GM13976 (cell line): ENCODE measurements at places on chromosomes 16 and 17.
A peak's percentile ranks its signal among the peaks of the same experiment; 100 is the strongest.

GRCh38 chr17:42247734-42248133, 28.5 kb downstream of the STAT5B start:
- DNase-seq, result no peak

- no peak for DNase-seq
Observed at GRCh38 chr16:10314811-10315210, 71.0 kb upstream of the ATF7IP2 start.

DNA sequence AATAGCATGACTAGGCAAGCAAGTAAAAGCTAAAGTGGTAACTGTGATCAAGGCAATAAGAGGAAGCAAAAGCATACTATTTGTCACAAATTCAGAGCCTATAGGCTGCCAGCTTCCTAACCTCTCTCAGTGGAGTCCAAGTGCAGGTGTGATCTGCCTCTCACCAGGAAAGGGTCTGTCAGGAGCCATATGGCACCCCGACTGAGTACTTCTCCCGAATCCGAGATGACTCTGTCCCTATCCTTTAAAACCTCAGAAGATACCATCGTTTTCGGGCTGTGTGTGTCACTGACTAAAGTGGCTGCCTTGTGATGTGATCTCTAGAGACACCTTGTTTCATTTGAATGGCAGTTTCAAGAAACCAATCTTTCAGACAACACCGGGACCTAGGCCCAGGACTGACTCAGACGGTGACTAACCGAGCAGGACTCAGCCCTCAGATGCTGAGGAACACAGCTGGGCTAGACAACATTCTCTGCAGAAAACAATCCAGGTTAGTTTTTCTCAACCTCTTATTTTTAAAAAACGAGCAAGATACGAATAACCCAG, 63.6 kb downstream of the SMG6 start:
- peak; percentile 62 for DNase-seq

- DNase-seq, result peak; percentile 41
Observed at GRCh38 chr17:51056813-51057510, 63.7 kb downstream of the SPAG9 start.

DNA sequence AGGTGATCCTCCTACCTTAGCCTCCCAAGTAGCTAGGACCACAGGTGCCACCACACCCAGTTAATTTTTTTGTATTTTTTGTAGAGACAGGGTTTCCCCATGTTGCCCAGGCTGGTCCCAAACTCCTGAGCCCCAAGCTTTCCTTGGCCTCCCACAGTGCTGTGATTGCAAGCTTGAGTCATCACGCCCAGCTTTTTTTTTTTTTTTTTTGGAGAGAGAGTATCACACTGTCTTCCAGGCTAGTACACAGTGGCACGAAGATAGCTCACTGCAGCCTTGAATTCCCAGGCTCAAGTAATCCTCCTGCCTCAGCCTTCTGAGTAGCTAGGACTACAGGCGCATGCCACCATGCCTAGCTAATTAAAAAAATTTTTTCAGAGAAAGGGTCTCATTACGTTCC, 27.2 kb downstream of the HEATR9 start:
- no peak for DNase-seq

DNA sequence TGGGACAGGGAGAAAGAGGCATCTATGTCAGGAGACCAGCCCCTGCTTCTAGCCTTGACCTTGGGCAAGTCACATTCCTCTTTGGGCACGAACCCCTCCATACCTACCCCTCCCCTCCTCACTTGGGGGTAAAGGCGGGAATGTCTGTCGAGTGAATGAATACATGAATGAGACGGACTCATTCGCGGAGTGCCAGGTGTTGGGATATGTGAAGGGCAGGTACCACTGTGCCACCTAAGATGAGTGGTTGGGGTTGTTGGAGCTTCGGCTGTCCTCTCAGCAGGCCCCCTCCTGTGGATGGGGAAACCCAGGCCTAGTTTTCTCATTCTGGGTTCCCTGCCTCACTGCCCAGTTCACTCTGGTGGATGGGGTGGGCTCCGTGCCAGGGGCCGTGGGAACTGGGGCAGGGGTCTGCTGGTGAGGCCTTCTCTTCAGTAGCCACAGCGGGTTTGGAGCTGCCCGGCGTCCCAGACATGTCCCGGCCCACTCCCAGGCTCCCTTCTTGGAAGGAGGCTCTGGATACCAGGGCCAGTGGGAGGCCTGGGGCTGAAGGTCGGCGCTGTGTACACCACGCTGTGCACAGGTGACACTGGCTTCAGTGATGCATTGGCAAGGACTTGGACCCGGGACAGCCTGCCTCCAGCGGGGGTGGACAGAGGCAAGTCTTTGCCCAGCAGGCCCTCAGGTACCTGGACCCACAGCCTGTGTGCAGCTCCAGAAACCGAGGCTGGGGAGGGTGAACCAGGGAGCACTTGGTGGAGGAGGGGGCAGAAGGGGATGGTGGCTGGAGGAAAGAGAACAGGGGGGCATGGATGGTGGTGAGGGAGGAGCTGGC, 5.6 kb downstream of the GLIS2 start:
- no peak for DNase-seq

- peak; percentile 61 for DNase-seq
Observed at GRCh38 chr17:31580706-31581490, 189.4 kb downstream of the RAB11FIP4 start.

GRCh38 chr16:11737713-11738112, 4.9 kb downstream of the TXNDC11 start:
- no peak for DNase-seq

GRCh38 chr16:64615630-64616280, 506.1 kb downstream of the CDH11 start:
- DNase-seq, result no peak

GRCh38 chr17:31477417-31478055, 86.1 kb downstream of the RAB11FIP4 start:
- no peak for DNase-seq

- no peak for DNase-seq
Observed at GRCh38 chr16:57108432-57108831, 16.0 kb downstream of the CPNE2 start.

DNA sequence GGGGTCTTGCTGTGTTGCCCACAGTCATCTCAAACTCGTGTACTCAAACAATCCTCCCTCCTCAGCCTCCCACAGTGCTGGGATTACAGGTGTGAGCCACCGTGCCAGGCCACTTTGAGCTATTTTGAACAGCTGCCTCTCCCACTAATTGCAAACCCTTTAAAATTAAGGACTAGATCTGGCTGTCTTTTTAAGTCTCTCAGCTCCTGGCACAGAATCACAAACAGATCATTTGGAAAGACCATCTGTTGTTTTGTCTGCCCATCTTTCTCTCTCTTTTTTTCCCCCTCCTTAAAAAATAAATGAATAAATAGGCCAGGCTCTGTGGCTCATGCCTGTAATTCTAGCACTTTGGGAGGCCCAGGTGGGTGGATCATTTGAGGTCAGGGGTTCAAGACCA, 10.9 kb upstream of the STAT3 start:
- no peak for DNase-seq

GRCh38 chr16:46833460-46833800, 2.5 kb upstream of the C16orf87 start:
- no peak for DNase-seq

GRCh38 chr17:17205368-17206123, 587 bp downstream of the PLD6 start:
- DNase-seq, result peak; percentile 92

DNA sequence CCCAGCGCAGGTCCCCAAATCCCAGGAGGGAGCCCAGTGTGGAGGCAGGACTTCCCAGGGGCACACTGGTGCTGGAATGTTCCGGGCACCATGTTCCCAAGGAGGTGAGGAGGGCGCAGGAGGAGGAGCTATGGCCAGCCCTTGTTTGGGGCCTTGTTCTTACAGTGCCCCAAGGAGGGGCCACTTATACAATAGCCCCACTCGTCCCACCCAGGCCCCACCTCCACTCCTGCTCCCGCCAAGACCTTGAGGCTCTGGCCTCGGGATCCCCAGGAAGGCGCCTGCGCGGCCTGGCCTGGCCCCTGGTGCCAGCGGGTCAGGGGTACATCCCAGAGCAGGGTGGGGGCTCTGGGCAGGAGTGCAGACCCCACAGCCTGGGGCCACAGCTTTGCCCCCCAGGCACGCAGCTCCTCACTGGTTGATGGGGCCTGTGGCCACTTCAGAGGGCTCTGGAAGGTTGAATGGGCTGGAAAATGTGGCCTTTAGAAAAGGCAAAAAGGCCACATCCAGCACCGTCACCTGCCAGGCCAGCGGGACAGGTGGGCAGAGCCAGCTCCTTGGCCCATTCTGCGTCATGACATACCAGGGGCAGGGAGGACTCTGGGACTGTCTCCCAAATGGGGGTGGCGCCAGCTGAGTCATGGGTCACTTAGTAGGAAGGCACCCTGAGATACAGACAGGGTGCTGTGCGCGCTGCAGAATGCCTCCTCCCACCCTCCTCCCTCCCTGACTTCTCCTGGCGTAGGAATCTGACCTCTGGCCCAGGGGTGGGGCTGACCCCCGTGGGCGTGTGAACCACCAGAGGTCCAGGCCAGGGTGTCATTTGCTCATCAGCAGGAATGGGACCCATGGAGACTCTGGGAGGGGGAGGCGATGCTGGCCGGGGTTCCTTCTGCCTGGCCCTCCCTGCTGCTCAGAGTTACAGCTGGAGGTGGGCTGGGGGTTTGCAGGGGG, 32.3 kb upstream of the PVALEF start:
- no peak for DNase-seq

- no peak for DNase-seq
Observed at GRCh38 chr17:70276906-70277305, 107.6 kb downstream of the KCNJ2 start.

GRCh38 chr16:3576211-3576610, 992 bp downstream of the NLRC3 start:
- no peak for DNase-seq

DNA sequence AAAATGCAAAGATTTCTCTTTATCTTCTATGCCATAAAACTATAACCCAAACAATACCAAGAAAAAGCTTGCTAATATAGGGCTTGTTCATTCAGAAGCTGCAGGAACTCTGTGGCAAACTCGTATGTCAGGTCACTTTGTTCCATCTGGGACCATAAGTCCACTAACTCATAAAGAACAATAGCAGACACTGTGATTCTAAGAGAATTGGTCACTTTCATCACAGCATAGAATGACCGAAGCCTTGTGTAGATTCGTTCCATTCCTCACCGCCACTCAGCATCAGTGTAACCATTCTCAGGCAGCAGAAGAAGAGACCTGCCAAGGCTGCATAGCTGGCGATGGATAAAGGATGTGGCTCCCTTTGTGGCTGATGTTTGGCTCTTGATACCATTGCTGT, 30.3 kb upstream of the VAT1L start:
- DNase-seq, result no peak

GRCh38 chr16:75280331-75280804, 28.9 kb upstream of the BCAR1 start:
- DNase-seq, result no peak

DNA sequence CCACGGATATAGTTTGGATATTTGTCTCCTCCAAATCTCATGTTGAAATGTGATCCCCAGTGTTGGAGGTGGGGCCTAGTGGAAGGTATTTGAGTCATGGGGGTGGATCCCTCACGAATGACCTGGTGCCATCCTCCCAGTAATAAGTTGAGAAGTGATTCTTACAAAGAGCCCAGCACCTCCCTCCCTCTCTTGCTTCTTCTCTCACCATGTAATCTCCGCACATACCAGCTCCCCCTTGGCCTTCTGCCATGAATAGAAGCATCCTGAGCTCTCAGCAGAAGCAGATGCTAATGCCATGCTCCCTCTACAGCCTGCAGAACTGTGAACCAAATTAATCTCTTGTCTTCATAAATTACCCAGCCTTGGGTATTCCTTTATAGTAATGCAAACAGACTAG, 41.9 kb upstream of the RBBP6 start:
- DNase-seq, result no peak

DNA sequence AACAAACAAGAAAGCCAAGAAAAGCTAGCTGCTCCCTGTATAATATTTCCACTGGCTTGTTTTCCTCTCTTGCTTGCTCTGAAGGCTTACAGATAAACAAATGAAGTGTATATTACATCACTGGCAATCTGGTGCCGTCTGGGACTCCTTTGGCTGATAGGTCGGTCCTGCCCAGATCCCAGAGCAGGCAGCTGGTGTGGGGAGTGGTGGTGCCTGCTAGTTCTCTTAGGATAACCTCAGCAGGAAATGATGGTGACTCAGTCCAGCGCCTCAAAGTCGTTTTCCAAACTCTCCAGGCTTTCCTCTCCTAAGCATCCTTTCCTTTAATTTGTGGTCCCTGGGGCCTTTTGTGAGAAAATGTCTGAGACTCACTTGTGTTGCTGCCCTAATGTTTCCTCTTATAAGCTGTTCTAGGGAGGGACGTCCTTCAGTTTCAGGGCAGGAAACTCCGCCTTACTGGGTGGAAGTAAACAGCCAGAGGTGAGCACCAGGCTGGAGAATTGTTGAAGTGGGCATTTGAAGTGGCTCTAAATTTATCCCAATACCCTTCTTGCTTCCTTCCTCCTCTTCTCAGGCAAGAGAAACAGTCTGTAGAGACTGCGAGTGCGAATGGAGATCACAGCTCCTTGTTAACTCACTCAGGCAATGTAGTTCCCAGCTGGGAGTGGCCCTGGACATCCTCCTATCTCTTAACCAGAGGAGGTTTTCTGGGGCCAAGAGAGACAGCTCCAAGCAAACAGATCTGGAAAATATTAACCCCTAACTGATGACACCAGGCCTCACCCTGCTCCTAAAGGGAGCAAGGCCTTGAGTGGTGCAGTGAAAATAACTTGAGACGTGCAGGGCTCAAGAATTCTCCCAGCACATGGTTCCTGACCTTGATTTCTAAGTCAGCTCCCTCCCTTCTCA, 34.9 kb downstream of the CD300LF start:
- DNase-seq, result no peak

DNA sequence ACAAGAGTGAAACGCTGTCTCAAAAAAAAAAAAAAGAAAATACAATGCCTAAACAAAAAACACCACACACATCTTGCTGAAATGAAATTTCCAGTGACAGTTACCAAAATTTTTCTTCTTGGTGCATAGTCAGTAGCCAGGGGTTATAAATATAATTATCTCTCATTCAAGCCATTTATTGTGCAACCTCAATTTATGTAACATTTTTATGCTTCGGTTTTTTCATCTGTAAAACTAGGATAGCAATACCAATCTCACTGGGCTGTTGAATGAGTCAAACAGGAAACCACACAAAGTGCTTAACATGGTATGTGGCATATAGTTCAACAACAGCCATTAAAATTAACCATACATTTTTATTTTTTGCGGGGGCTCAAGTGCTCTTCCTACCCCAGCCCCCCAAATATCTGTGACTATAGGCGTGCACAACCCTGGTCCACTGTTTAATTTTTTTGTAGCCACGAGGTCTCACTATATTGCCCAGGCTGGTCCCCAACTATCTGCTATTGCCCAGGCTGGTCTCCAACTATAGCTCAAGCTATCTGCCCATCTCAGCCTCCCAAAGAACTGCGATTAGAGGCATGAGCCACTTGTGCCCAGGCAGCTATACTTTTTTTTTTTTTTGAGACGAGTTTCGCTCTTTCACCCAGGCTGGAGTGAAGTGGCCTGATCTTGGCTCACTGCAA, 2.6 kb downstream of the COG4 start:
- DNase-seq, result peak; percentile 50

GRCh38 chr17:75910699-75911098, 6.0 kb upstream of the MRPL38 start:
- no peak for DNase-seq

DNA sequence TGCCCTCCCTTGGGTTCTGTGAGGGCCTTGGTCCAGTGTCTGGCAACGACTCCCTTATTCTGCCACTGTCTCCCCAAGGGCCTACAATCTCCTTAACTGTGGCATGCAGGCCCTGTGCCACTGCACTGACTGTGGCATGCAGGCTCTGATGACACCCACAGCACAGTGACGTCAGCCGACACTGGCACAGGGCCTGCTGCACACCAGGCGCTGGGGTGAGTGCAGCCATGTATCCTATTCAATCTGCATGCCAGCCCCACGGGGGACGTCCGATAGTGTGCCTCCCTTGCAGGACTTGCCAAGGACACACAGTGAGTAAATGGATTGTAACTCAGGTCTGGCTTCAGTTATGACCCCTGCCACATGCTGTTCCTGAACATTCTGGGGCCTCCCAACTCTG, 39.8 kb upstream of the RASD1 start:
- DNase-seq, result no peak
